Myocyte (in vitro differentiated cells): ENCODE measurements at places on chromosomes 12 and 14.

GRCh38 chr12:13537623-13538022, 341.1 kb downstream of the EMP1 start:
- no peak for DNase-seq

GRCh38 chr12:113201187-113202177, 16.0 kb downstream of the RITA1 start:
- no peak for DNase-seq

DNA sequence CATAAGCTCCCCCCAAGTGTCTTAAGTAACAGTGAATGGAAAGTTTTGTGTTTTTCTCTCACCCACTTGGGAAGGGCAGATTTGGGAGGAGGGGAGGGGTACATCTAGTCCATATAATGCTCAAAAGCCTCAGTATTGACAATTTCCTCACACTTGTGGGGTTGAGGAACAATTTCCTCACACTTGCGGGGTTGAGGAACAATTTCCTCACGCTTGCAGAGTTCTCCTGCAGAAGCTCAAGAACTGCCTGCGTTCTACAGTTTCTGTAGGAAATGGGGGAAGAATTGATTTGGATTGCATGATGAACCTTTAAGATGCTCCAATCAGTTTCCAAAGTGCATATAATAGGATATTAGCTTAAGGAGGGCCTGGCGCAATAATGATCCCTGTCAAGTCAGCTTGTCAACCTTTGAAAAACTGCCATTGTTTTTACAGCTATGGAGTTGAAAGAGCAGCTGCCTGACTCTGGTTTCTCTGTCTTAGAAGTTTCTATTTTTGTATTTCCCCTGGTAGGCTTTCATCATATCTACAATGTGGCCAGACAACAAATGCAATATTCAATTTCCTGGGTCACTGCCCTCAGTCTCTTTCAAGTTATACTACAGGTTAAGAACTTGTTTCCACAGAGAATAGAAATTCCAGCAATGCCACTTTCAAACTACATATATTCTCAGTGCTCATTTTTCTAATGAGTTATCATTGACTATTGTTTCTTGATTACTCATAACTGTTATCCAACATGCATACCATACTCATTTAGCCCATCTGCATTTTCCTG, 66.5 kb downstream of the PLEKHG7 start:
- DNase-seq = peak; percentile 83

GRCh38 chr14:50741567-50741966, 73.5 kb upstream of the SAV1 start:
- DNase-seq = no peak

DNA sequence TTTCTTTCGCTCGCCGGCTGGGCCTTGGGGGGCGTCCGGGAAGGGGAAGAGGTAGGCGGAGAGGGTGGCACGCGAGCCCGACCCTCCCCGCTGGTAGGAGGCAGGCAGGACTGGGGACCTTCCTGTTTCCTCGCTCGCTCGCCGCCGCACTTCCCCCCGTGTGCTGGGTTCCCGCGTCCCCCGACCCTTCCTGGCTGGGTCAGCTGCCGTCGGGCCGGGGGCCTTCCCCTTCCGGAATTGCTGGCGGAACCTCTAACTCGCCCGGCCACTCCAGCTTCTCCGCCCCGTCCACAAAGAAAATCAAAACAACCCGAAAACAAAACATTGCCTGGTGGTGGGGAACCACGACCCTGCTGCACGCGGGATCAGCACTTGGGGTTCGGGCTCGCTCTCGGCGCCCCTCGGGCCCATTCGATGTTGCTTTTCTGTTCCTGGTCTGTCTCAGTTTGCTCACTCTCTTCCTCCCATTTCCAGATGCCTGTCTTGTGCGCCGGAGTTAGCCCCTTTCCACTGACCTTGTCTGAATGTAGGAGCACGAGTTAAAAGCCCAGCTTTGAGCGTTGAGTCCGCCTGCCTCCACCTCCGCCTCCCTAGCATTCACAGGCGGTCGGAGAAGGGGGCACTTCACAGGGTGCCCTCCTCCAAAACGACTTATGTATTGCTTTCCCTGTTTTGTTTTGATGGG, 581 bp downstream of the PAPOLA start:
- DNase-seq = peak; percentile 46

DNA sequence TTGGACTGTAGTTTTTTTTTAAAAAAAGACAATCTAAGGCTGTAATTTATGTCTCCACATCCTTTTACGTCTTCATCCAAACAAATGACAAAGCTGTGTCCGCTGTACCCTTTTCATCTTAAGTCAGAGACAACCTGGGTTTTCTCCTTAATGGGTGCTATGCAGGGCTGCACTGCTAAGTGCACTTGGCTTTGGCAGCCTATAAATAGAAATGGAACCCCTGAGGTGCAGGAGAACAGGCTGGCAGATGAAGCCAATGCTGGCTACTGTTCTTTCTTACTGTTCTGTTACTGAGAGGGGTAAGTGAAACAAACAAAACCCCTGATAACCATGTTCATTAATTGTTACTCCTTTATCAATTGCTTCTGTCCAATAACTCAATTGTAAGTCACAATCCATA, 47.1 kb upstream of the KICS2 start:
- DNase-seq = no peak

DNA sequence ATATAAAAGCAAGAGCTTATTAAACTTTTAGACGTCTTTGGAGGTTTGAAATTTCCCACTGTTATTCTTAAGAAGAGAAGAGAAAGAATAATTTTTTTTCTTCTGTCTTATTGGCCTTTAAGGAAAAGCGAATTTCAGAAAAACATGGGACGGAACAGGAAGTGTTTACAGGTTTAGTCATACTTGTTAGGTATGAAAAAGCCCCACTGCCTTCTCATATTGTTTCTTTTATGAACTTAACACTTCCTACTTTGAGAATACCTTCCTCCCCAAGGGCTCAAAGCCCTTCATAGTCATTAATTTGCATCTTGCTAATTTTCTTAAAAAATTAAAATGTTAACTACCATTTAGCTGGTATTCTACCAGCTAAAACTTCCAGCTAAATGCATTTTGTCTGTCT, 82.0 kb downstream of the ETV6 start:
- DNase-seq = no peak

DNA sequence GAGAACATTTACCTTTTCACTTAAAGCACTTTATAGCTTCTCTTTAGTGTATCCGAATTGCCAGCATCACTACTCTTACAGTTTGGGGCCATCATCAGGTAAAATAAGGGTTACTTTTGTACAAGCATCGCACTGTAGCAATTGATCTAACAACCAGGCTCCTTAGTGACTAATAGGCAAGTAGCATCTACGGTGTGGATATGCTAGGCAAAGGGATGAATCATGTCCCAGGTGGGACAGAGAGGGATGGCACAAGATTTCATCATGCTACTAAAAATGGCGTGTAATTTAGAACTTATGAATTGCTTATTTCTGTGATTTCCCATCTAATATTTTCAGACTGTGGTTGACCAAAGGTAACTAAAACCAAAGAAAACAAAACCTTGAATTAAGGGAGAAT, 582.3 kb downstream of the KCNH5 start:
- DNase-seq = no peak

GRCh38 chr12:19654650-19655376, 215.5 kb downstream of the AEBP2 start:
- no peak for DNase-seq

GRCh38 chr12:115160271-115161128, 476.5 kb upstream of the TBX3 start:
- DNase-seq = no peak

- DNase-seq = no peak
Measured at GRCh38 chr14:61257469-61258057, 23.6 kb downstream of the TMEM30B start.

DNA sequence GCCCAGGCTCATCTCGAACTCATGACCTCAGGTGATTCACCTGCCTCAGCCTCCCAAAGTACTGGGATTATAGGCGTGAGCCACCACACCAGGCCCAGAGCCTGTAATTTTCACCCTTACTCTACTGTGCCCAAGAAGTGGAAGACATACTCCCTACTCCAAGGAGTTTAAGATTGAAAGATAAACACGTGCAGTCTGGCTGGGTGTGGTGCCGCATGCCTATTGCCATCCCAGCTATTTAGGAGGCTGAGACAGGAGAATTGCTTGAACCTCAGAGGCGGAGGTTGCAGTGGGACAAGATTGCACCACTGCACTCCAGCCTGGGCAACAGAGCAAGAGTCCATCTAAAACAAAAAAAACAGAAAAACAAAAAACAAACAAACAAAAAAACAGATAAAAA, 90.0 kb downstream of the NINJ2 start:
- DNase-seq = no peak

DNA sequence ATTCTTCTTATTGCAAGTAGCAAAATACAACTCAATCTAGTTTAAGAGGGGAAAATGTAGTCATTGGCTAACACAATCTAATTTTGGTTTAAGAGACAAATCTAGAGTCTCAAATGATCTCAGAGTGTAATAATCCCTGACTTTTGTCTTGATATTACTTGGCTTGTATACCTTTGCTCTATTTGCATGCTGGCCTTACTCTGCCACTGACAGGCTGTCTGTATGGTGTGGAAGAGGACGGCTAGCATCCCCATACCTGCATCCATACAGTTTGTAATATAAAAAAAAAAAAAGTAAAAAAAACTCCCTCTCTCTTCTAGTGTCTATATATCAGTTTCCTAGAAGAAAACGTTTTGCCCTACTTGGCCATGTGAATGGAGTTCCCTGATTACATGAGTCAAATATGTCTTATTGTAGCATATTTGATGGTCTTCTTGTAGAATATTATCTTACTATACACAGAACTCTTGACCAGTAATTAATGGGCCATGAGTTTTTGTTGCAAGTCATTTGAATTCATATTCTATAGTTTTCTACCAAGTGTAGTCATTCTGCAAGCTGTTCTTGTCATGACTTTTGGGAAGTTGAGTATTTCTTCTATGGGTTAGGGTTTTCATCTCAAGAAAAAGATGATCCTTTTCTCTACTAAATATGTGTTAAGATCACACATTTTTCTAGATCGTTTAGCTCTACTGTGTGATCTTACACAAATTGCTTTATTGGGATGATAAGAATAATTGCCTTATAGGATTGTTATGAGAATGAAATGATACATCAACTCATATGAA, 8.2 kb downstream of the HIF1A start:
- no peak for DNase-seq

DNA sequence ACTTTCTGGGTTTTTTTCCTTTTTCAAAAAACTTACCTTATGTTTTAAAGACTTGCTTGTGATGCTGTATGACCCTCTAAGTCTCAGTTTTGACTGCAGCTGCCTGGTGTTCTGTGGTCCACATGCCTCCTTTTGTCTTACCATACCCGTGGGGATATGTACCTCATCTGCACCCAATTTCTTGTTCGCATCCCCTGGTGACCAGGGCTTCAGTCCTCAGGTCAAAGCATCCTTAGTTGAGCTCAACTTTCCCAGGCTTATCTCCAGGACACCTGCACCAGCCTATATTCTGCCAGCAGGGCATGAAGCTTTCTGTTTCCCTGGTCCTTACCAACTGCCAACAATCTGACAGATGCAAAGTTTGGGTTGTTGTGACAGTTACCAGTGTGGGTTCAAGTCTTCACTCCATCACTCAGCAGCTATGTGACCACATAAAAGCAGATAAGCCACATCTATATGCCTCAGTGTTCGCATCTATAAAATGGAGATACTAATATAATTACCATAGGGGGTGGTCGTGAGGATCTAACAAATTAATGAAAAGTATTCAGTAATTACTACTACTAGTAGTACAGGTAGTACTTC, 94.0 kb downstream of the NTF3 start:
- no peak for DNase-seq

GRCh38 chr14:31465111-31465510, 7.8 kb upstream of the DTD2 start:
- no peak for DNase-seq

DNA sequence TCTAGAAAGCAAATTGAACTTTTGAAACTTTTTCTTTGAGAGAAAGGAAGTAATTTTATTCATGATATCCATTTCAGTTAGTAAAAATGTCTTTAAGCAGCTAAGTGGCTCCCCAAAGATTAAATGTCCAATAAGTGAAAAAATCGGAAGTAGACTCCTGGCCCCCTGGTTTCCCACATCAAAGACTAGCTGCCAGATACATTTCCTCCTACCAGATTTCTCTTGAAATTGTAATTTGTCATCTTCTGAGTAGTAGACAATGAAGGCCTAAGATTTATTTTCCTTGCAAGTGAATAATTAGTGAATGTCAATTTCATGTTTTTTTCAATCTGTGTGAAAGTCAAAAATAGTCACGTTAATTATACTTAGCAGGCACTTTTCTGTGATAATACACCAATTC, 321.9 kb downstream of the SYT1 start:
- DNase-seq = no peak

- peak; percentile 38 for DNase-seq
Measured at GRCh38 chr14:52399921-52400595, 85.9 kb downstream of the PTGER2 start.

- peak; percentile 9 for DNase-seq
Measured at GRCh38 chr12:22529281-22530060, 14.9 kb downstream of the C2CD5 start.

DNA sequence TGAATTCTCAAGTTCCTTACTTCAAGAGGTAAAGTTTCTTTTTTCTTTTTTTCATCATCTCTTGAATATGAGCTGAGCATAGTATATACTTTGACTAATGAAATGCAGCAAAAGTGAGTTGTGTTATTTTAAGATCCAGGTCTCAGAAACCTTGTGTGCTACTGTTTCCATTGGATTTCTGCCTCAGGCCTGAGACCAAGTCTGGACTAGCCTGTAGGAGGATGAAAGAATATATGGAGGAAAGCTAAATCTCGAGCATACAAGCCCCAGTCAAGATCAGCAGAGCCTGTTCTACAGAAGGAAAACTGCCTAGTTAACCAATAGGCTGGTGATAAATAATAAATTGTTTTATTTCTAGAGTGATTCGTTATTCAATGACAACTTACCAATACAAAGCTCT, 652.5 kb downstream of the C12orf50 start:
- DNase-seq = no peak

- DNase-seq = peak; percentile 16
Measured at GRCh38 chr12:59372956-59373355, 222.9 kb upstream of the SLC16A7 start.
